ENCODE measurements at places on chromosomes 1 and 21. TPM values are rescaled to one million over a fixed set of nuclear protein-coding genes. Genes with fewer than 3 reads are reported as not detected.

DNA sequence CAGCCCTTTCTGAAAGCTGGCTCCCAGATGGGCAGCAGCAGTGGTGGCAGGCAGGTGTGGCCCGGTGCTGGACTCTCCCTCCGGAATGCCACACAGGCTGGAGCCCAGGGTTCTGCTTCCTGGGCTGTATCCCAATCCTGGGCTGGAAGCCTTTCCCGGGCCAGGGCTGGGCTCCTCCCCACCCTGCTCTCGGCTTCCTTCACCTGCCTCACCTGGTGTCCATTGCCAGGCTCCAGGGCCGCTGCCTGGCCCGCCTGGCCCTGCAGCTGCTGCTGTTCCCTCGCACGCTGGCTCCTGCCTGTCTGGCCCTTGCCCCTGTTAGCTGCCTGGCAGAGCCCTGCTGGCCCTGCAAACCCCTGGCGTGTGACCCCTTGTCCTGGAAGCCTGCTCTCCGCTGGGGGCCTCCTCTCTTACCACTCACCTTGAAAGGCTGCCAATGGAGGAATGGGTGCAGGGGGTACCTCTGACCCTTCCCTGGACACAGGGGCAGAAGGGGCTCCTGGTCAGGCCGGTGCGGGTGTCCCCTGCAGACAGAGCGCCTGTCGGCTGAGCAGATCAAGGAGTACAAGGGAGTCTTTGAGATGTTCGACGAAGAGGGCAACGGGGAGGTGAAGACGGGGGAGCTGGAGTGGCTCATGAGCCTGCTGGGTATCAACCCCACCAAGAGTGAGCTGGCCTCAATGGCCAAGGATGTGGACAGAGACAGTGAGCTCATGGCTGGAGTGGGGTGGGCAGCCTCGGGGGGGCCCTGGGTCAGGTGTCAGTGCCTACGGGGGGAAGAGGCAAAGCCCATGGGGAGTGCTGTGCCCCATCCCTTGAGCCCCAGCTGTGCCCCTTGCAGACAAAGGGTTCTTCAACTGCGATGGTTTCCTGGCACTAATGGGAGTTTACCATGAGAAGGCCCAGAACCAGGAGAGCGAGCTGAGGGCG, 1.1 kb downstream of the CALML6 start:
- DNase-seq = no peak

Gene BRDT
- polyA plus RNA-seq = not detected

- DNase-seq = no peak
Observed at GRCh38 chr1:150092180-150092791, 24.7 kb downstream of the VPS45 start.

DNA sequence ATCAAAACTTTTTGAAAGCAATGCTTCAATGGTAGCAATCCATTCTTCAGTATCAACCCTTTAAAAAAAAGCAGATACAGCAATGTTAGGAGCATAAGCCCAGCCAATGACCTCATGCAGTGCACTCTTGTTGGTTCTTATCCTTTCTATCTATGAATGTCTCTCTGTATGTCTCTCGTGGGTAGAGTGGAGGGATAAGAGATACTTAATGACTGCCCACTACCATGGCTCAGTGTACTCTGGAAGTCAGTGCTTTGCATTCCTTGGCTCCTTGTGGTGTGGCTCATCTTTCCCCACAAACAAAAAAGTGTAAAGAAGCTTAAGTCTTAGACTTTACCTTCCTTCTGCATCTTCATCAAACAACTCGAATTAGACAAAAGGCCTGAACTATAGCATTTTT, 50.3 kb downstream of the PCSK9 start:
- DNase-seq = no peak

Gene ESPN
- polyA plus RNA-seq = 0.12 TPM

Gene GSTM5
- polyA plus RNA-seq = 0.86 TPM

Gene CDC20
- 1.2 TPM for polyA plus RNA-seq

- DNase-seq = no peak
Observed at GRCh38 chr1:43304314-43304681, 3.5 kb downstream of the TIE1 start.

Gene TRPM2
- polyA plus RNA-seq = 1.2 TPM

Gene S100A14
- polyA plus RNA-seq = 0.80 TPM

Gene CCDC27
- polyA plus RNA-seq = 0.03 TPM

Gene COL24A1
- 0.04 TPM for polyA plus RNA-seq

Gene GPR37L1
- polyA plus RNA-seq = not detected

- DNase-seq = no peak
Observed at GRCh38 chr1:224785622-224786021, 143.9 kb upstream of the DNAH14 start.

GRCh38 chr1:27885621-27886352, 13.4 kb downstream of the THEMIS2 start:
- DNase-seq = no peak

DNA sequence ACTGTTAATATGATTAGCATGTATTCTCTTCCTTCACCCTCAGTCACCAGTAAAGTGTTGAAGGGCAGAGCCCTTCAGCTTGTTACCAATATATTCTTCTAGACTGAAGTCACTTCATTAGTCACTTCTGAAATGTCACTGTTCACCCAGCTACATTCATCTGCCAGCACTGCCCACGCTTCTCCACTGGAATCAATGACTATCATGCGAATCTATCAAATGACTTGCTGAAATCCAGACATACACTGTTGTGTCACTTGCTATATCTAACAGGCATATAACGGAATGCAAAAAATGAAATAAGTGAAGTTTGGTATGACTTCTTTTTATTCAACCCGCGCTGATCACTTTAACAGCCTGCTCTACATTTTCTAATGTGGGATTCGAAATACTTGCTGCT, 16.1 kb downstream of the FH start:
- DNase-seq = no peak

DNA sequence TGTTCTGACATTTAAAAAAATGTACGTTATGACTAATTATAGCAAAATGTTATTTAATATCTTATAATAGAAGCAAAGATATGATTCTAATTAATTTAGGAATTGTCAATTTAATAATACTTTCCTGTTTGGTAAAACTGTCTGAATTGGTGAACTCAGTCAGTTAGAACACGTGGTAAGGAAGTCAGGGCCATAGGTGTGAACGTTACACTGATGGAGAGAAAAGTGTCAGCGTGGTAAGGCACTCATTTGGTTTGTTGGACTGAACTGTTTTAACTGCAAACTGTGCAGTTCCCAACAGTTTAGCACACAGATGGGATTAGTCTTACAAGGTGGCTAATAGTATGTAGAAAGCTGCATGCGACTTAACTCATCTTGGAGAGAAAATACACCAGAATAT, 102.9 kb downstream of the EPB41 start:
- no peak for DNase-seq

Gene CD58
- polyA plus RNA-seq = 32.8 TPM

Gene UTP11
- 22.9 TPM for polyA plus RNA-seq

GRCh38 chr1:38558055-38558454, 301.5 kb downstream of the RRAGC start:
- no peak for DNase-seq

Gene TMPRSS3
- not detected for polyA plus RNA-seq

Gene TIE1
- polyA plus RNA-seq = 43.7 TPM

- DNase-seq = no peak
Observed at GRCh38 chr1:150809651-150810050, 1.6 kb upstream of the CTSK start.

Gene TCHHL1
- polyA plus RNA-seq = not detected

- DNase-seq = no peak
Observed at GRCh38 chr1:93411000-93411399, 36.9 kb upstream of the FNBP1L start.

- DNase-seq = no peak
Observed at GRCh38 chr1:183301239-183301638, 115.2 kb downstream of the LAMC2 start.

Gene CACNA1S
- polyA plus RNA-seq = not detected

Gene DCDC2B
- polyA plus RNA-seq = not detected

DNA sequence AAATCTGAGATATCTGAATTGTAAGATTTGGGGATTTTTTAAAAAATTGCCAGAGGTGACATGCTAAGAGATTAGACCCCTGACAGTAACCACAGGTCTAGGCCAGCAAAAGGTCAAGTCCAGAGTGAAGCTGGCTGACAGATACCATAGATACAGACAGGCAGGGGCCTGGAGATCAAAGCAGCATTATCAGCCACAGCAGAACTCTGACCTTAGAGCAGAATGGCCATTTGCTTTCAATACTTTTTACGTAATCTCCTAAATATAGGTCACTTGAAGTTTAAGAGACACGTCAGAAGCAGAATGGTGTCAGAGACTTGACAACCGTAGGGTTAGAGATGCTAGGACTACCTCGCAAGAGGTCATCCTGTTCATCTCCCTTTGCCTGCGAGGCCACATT, 40.8 kb upstream of the RXRG start:
- no peak for DNase-seq

GRCh38 chr1:1842360-1843146, 48.3 kb downstream of the GNB1 start:
- DNase-seq = no peak

All from heart right ventricle (tissue), 16 donors.